ENCODE measurements at places on chromosomes 12 and 14.

DNA sequence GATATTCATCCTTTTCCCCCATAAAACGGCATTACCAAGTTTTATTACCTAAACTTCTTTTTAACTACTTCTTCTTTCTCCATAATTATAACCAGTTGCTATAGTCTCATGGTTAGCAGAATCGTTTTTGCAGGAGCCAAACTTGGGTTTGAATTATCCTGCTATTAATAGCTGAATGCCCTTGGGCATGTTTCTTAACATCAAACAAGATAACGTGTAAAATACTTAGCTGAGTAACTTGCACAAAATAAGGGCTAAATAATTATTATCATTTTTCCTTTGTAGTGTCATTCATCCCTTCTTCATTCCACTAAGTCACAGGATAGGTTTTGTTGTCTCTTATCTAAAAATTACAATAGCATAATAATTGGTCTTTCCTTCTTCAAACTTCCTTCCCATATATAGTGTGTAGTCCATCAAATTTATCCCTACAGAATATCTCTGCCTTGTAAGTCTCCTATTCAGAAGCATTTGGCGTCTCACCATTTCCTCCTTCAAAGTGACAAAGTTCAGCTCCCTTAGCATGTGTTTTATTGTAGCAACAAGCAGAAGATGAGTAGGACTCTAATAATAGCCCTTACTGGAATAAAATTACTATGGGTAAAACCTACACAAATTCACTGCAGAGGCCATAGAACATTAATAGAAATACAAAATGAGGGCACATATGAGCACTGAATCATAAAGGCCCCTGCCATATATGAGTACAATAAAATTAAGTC, 63.8 kb downstream of the FAR2 start:
- no peak for DNase-seq

GRCh38 chr12:112950701-112951100, 12.4 kb downstream of the OAS3 start:
- no peak for DNase-seq

DNA sequence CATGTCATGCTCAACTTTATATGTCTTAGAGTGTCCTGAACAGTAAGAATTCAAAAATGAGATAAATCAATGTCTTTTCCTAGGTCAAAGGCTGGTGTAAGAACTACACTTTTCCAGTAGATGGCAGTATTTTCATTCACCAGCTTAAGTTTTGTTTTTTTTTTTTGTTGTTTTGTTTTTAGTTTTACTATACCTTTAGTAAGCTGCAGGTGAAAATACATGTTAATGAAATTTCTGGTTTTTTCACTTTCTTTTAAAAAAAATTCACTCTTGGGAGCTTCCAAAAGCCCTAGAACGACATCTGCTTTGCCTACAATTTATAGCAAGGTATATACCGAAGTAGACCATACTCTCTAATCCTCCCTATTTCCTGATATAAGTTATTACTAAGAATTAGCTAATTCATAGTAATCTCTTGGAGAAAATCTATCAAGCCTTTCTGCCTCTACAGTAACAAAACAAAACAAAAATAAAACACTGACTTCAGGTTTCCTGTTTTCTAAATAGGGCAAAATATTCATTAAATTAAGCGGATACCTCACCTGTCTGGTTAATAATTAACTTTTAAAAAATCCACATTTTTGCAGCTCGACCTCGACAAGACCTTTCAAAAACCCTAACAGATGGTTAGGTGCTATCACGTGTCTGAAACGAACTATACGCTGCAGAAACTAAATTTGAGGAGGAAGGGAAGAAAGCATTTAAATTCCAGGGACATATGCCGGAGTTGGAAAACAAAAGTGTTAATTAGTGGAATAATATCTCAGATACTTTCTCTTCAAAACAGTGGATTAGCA, 2.7 kb upstream of the SAMD4A start:
- no peak for DNase-seq

DNA sequence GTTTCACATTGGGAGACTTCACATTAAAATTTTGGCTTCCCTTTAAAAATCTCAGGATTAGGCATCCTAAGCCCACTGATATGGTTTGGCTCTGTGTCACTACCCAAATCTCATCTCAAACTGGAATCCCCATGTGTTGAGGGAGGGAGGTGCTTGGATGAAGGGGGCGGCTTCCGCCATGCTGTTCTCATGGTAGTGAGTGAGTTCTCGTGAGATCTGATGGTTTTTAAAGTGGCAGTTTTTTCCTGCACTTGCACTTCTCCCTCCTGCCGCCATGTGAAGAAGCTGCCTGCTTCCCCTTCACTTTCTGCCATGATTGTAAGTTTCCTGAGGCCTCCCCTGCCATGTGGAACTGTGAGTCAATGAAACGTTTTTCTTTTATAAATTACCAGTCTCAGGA, 65.7 kb upstream of the PLXNC1 start:
- no peak for DNase-seq

- DNase-seq: no peak
Measured at GRCh38 chr12:53701518-53702264, 25.6 kb downstream of the CALCOCO1 start.

- DNase-seq: peak; percentile 70
Measured at GRCh38 chr12:63045020-63045860, 105.8 kb downstream of the AVPR1A start.

- DNase-seq: no peak
Measured at GRCh38 chr14:95069547-95069946, 87.8 kb downstream of the DICER1 start.
